ENCODE measurements at places on chromosomes 1 and 21.

- peak; percentile 30 for DNase-seq
Observed at GRCh38 chr1:153728305-153729066, 636 bp downstream of the INTS3 start.

- peak; percentile 37 for DNase-seq
Observed at GRCh38 chr1:15994590-15995351, 9.3 kb upstream of the SRARP start.

DNA sequence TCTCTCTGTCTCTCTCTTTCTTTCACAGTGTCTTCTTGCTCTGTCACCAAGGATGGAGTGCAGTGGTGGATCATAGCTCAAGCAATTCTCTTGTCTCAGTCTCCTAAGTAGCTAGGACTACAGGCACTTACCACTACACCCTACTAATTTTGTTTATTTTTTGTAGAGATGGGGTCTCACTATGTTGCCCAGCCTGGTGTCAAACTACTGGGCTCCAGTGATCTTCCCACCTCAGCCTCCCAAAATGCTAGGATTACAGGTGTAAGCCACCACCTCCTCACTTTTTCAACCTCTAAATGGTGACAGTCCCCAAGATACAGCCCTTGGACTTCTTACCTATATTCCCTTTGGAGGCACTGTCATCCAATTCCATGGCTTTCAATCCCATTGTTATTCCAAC, 50.5 kb upstream of the PUM1 start:
- DNase-seq = no peak

- DNase-seq = no peak
Observed at GRCh38 chr21:41429925-41430491, 4.0 kb downstream of the MX1 start.
